ENCODE measurements at places on chromosomes 5 and 9.
A peak's percentile ranks its signal among the peaks of the same experiment; 100 is the strongest.

- no peak for DNase-seq
Observed at GRCh38 chr9:36056896-36057295, 20.2 kb downstream of the RECK start.

DNA sequence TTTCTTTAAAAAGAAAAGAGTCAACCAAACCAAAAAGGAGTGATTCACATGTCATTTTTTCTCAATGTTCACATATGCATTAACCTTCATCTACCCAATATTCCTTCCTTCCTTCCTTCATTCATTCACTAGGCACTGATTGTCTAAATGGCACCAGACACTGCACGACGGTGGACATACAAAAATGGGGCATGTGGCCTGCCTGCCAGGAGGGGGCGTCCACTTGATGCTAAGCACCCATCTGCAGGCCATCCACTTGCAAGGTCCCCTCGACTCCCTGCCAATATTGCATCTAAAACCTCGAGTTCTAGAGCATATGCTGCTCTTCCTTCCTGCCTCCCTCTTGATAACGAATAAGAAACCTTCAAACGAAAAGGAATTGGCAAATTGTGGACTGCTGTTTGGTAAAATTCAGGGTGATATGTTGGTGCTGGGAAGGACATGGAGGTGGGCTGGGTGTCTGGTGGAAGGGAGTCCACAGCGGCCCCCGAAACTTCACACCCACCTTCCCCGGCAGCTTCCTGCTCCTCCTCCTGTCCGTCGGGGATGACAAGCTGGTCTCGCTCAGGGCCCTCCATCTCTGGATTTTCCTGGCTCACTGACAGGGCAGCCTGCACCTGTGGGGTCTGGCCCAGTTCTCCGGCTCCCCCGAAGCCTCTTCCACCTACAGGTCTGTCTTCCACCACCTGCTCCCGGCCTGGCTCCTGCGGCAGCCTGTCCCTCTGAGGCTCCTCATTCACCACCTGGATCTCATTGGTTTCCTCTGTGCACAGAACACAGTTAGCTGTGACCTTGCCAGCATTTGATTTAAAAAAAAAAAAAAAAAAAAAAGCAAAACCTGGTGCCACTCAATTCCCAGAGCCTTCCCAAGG lies 64.3 kb downstream of the GOLM1 start:
- no peak for DNase-seq

DNA sequence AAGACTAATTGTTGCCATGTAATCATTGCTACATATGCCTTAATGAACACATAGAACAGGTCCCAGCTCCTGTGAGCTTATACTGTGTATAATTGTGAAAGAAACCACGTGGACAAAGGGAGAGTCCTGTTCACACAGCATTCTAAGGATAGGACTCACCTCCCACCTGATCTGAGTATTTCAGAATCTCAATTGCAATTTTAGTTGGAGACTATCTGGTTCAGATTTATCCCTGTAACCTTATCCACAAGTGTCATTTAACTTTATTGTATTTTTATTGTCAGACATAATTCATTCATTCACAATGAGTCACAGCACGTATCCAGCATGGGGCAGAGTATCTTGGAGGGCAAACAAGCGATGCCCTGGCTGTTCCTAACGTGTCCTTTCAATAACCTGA lies 448.3 kb downstream of the NTRK2 start:
- DNase-seq = no peak

GRCh38 chr5:128546658-128547281 lies 8.7 kb upstream of the FBN2 start:
- DNase-seq = no peak

DNA sequence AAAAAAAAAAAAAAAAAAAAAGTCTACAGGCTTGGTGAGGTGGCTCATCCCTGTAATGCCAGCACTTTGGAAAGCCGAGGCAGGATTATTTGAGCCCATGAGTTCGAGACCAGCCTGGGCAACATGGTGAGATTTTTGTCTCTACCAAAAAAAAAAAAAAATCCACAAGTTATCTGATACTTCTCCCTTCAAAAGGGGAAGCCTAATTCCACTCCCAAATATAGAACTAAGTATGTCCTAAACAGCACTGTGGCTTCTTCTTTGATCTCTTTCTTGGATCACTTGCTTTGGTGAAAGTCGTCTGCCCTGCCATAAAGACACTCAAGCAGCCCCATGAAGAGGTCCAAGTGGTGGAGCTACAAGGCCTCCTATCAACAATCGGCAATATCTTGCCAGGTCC lies 18.8 kb upstream of the STING1 start:
- no peak for DNase-seq

DNA sequence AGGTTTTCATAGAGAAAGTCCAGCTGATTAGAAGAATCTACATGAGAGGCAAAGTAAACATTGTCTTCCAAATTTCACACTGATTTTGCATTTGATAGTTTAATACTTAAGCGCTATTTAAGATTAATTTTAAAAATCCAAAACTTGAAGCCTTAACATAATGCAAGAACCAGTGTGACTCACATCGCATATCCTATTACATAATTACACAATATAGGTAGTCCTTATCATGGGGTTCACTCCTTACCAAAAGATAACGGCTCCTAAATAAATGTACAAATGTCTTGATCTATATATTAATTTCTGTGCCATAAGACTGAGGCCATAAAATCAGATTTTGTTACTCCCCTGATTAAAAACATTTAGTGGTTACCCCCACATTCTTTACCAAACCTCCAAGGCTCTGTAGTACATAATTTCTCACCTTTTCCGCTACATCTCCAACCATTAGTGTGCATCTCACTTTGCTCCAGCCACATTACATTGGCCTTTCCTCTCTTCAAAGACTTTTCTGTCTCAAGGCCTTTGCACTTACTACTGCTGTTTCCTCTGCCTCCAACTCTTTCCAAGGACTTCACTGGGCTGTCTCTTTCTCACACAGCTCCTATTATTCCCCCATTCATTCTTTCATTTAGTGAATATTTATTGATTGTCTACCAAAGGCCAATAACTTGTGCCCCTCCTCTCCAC lies 1.0 kb downstream of the RIOK2 start:
- no peak for DNase-seq

DNA sequence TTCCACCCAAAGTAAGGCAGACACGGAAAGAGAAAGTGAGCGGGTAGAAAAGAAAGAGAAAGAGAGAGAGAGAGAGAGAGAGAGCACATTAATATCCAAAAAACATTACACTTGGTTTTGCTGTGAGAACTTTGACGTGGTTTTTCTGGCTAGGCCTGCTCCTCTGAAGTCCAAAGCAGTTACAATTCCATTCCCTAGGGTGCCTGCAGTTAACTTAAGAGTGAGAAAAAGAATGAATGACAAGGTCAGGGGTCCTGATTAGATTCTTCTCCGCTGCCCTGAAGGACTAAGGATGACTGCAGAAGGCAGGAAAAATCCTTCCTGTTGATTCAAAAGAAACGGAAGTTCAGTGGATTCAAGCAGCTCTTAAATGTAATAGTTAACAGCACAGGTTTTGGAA lies 589.8 kb downstream of the PRELID2 start:
- no peak for DNase-seq

GRCh38 chr9:85897848-85898247 lies 43.1 kb upstream of the NAA35 start:
- no peak for DNase-seq

DNA sequence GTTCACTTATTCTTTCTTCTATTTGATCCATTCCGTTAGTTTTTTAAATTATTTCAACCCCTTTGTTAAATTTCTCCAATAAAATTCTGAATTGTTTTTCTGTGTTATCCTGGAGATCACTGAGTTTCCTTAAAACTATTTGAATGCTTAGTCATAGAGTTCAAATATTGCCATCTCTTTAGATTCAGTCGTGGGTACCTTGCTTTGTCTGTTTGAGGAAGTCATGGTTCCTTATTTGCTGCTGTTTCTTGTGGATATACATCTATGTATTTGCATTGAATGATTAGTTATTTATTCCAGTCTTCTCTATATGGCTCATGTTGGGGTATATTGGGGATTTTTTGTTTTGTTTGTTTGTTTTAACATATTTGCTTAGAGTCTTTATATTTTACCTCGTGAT lies 80.6 kb downstream of the HINT1 start:
- no peak for DNase-seq

DNA sequence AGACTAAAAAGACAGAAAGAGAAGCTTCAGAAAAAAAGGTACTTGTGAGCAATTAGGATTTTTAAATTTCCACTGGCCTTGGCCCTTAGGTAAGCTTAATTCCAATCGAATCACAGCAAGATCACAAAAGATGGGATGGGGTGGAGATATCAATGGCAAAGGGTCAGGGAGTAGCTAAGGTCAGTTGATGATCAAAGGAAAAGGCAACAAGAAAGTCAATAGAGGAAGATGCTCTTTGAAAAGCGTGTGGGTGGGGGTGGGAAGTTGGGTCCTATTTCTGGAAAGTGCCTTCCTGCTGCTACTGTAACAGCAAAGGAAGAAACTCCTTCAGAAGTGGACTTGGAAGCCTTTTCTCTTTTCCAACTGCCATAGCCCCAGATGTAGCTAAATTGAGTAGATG lies 7.3 kb downstream of the C1QTNF3 start:
- no peak for DNase-seq

GRCh38 chr5:76546497-76547102 lies 76.6 kb downstream of the F2RL2 start:
- no peak for DNase-seq

DNA sequence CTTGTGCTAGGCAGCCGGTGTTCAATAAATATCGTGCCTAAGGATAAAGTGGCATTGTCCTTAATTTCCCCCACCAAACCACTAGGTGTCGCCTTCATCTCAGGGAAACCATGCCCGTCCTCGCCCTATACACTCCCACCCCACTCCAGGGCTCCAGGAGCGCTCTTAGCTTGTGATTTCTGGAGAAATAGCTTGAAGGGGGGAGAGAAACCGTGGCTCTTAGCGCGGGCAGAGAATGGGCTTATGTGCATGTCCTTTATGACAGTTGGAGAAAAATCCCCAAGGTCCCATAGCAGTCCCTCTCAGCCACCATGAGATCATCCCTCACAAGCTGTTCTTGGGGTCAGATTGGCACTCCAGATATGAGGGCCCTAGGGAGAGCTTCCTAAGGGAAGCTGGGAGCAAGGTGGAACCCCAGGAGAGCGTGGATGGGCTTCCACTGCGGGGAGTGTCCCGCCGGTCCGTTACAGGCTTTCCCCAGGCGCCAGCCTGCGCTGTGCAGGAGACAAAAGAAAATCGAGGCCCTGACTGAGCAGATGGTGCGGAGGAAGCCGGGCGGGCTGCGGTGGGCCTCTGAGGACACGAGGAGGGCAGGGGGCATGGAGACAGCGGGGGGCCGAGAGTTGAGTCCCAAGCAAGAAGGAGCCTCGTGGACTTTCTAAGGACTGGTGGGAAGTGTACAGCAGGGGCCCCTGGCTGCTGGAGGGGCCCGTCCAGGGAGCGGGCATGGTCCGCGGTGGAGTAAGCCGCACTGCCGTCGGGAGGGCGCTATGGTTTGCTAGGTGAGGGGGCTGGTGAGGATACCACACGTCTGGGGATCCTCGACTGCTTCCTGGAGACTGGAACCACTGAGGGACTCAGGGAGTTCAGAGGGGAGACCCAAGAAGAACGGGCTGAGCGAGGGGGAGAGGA lies 750 bp upstream of the NPR2 start:
- DNase-seq = peak; percentile 23

GRCh38 chr5:170503990-170504596 lies at the start of gene KCNIP1:
KCNIP1 (plus strand) TSS chr5:170504020.
- no peak for DNase-seq

- DNase-seq = no peak
Observed at GRCh38 chr9:17993024-17993423, 414.2 kb downstream of the SH3GL2 start.

DNA sequence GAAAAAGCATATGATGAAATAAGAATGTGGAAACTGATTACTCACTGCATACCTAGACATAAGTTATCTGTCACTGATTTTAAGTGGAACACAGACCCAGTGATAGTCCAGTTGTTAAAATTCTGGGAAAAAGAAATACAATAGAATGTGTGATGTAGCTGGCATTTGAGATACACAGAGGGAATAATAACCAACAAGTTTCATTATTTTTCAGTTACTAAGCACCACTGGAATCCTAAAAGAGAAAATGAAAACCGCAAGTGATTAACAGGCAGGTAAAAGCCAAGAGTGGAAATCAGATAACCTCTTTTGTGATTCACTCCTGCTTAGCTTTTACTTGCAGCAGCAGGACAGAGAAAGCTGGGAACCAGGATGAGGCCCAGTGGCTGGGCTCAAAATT lies 994.0 kb upstream of the SEMA6A start:
- DNase-seq = no peak

DNA sequence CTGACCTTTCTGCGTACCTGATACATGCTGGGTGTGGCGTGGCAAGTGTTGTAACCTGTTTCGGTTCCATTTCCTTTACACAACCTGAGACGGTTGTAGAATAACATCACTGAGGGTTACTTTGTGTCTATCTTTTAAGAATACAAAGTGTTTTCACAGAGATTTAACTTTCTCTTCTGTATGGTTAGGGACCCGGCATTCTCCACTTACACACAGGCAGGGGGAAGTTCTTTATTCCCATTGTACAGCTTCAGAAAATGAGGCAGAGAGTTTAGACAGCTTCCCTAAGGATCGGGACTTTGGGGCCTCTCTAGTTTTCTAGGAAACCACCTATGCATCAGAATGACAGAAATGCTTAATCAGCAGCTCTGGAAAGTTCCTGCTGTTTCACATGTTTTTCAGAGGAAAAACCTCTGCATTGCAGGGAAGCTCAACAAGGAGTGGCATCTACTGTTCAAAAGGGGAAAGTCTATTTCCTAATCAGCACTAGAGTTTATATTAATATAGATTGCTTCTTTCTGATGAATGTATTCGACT lies 41.3 kb downstream of the CAST start:
- no peak for DNase-seq
